ENCODE measurements at places on chromosomes 5 and 9.

DNA sequence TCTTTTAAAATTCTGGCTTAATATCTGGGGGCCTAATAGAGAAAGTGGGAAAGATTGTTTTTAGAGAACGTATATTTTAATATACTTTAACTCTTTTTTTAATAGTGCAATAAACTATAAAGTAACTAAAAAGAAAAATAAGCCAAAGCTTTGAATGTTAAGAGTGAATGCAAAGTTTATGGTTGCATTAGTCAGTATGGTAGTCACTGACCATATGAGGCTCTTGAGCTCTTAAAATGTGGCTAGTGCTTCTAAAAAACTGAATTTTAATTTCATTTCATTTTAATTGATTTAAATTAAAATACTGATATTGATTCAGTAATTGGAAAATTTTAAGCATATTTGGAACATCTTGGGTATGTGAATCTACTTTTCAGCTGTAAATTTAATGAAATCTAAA, 310.7 kb downstream of the PJA2 start:
- no peak overlapping the region for H3K27ac ChIP-seq
- DNase-seq, result no peak
- no peaks in the 10 kb centered on the region for H3K36me3 ChIP-seq
- no peak overlapping the region for H3K4me3 ChIP-seq

GRCh38 chr5:175697846-175698245, 40.0 kb downstream of the HRH2 start:
- H3K4me1 ChIP-seq, result no peaks in the 10 kb centered on the region
- DNase-seq, result no peak
- no peaks in the 10 kb centered on the region for H3K36me3 ChIP-seq
- H3K27me3 ChIP-seq, result peaks cover 18% of the 10 kb centered on the region
- no peak overlapping the region for H3K27ac ChIP-seq
- no peak overlapping the region for H3K4me3 ChIP-seq

- H3K27me3 ChIP-seq, result no peaks in the 10 kb centered on the region
- H3K27ac ChIP-seq, result peak overlapping the region; percentile 87
- peaks cover 63% of the 10 kb centered on the region for H3K4me1 ChIP-seq
- no peaks in the 10 kb centered on the region for H3K36me3 ChIP-seq
- no peak overlapping the region for H3K4me3 ChIP-seq
Measured at GRCh38 chr5:159905496-159905895, 10.8 kb upstream of the ADRA1B start.

DNA sequence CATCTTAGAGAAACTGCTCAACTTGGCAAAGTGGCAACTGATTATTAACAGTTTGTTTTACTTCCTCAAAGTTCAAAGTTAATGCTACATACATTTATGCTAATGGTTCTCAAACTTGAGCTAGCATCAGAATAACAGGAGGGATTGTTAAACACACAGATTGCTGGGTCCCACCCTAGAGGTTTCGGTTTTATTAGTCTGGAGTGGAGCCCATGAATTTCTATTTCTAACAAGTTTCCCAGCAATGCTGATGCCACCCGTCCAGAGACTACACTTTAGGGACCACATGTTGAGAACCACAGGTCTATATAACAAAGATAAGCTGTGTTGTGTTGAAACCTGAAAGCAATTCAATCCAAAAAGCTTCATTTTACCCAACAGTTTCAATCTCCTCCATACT, 95.3 kb downstream of the FBXW11 start:
- no peak overlapping the region for H3K27ac ChIP-seq
- H3K36me3 ChIP-seq, result peaks cover 4% of the 10 kb centered on the region
- H3K27me3 ChIP-seq, result no peaks in the 10 kb centered on the region
- H3K4me1 ChIP-seq, result peaks cover 10% of the 10 kb centered on the region
- no peak overlapping the region for H3K4me3 ChIP-seq

DNA sequence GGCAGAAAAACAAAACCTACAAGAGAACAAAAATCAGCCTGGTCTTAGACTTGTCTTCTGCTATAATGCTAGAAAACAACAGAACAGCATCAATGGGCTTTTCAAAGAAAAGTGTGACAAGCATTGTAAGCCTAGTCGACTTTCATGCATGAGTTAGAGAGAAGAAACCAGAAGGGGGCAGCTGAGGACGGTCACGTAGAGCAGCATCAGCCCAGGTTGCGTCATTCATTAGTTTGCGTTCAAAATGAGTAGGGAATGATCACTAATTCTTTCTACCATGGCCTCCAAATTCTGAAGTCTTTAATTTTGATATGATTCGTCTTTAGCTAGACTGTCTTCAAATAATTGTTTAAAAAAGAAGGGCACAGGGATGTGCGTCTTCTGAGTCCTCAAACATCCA, 4.7 kb upstream of the ISCA1 start:
- H3K36me3 ChIP-seq, result no peaks in the 10 kb centered on the region
- peak; percentile 39 for DNase-seq
- H3K4me3 ChIP-seq, result no peak overlapping the region
- H3K27me3 ChIP-seq, result no peaks in the 10 kb centered on the region
- H3K27ac ChIP-seq, result no peak overlapping the region

DNA sequence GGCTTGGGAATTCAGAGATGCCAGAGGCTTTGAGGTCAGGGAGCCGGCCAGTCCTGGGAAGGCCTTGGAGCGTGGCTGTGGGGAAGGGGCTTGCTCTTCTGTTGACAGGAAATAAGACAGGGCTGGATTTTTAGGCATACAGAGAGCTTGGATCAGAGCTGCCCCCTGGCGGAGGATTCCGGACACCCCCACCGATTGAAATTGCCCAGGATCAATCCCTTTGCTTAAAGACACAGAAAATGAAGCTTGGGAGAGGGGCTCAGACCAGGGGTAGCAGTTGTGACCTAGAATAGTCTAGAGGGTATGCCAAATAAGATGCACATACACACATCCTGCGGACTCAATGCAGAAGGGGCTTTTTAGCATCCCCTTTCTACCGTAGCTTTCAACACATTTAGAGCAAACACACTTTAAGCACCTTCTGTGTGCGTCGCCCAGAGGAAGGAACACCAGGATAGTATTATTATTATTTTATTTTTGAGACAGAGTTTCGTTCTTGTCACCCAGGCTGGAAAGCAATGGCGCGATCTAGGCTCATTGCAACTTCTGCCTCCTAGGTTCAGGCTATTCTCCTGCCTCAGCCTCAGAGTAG, 1.7 kb upstream of the NTMT1 start:
- H3K27ac ChIP-seq, result no peak overlapping the region
- peak; percentile 58 for DNase-seq
- peaks cover 19% of the 10 kb centered on the region for H3K4me1 ChIP-seq
- no peaks in the 10 kb centered on the region for H3K27me3 ChIP-seq
- no peaks in the 10 kb centered on the region for H3K36me3 ChIP-seq

DNA sequence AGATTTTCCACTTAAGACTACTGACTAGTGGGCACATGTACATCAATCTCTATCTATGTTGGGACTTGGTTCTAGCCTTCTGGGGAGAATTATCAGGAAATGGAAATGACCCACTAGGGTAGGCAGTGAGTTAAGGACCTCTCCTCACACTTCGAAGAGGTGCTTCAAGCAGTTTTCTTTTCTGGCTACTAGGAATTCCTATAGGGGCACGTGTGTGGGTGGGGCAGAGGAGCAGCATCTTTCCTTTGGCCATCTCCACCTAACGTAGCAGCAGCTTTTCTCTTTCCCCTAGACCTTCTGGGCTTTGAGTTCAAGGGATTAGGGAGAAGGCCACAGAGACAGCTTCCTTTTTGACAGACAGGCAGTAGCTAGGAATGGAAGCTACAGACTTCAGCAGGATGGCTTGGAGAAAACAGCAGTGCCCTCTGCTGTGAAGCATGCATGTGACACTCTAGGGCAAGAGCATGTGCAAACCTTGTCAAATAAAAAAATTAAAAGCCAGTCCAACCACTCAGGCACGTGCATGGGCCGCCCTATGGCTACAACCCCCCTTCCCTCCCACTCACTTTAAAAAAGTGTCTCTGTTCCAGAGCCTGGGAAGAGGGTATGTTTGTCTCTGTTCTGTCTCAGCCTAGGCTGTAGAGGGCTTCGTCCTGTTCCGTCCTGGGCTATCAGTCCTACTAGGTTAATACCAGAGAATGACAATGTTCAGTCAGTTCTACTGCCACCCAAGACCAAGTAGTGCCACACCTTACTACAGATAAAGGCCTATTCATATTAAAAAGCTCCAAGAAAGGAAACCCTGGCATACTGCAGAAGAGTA, 8.7 kb upstream of the GFRA3 start:
- H3K36me3 ChIP-seq, result no peaks in the 10 kb centered on the region
- H3K4me1 ChIP-seq, result no peaks in the 10 kb centered on the region
- no peak overlapping the region for H3K27ac ChIP-seq
- no peaks in the 10 kb centered on the region for H3K27me3 ChIP-seq
- no peak overlapping the region for H3K4me3 ChIP-seq
- peak; percentile 30 for DNase-seq

DNA sequence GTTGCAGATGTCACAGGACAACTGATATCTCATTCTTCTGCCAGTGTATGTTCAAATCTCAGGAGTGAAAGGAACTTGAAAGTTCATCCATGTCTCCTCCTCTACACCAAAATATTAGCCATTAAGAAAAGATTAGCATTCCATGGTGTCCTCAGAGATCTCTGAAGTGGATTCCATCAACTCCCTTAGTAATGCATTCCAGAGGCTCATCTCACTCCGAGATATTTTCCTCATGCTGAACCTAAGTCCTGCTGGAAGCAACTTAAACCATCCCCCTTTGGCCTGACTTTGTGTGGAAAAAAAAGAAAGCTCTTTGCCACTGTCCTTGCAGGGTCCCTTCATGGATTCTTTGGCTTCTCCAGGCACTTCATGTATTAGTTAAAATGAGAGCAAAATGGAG, 155.7 kb upstream of the ZNF462 start:
- no peaks in the 10 kb centered on the region for H3K27me3 ChIP-seq
- no peak overlapping the region for H3K4me3 ChIP-seq
- no peaks in the 10 kb centered on the region for H3K36me3 ChIP-seq

DNA sequence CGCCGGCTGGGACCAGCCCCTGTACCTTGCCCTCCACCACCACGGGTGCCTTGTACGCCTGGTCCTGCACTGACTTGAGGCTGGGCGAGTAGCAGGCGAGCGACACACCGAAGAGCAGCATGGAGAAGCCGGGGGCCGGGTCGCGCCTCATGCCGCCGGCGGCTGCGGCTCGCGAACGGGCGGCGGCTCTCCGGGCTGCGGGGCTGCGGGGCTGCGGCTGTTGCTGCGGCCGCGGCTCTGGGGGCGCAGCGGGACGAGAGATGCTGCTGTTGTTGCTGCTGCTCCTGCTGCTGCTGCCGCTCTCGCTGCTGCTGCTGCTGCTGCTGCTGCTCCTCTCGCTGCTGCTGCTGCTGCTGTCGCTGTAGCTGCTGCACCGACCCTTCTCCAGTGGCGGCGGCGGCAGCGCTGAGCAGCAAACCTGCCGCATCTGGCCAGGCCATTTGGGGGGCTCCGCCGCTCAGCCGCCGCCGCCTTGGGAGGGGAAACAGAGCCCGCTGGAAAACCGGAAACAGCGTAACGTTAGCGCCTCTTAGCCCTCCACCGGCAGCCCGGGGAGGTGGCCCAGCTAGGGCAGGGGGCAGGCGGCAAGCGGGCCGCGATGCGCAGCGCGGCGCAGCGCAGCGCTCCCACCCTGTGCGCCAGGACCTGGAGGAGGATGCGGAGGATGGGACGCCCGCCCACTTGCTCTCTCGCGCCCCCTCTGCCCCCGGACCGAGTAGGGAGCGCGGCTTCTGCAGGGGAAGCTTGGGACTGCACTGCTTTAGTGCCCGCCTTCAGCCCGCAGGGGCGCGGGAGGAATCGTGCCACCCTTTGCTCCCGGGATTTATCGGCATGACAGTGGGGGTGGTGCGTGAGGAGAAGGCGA, at the start of gene NRG2:
Gene NRG2, minus strand, starts transcription at position 657 of the 865 bp plus-strand sequence.
- H3K4me1 ChIP-seq, result peaks cover 25% of the 10 kb centered on the region
- peak; percentile 53 for DNase-seq
- no peaks in the 10 kb centered on the region for H3K36me3 ChIP-seq
- no peaks in the 10 kb centered on the region for H3K27me3 ChIP-seq
- 0 out of 2 replicates have a peak within 1 kb of the TSS, but pooled peaks have one; percentile 16 for H3K27ac ChIP-seq
- peak within 1 kb of the TSS; percentile 86 for H3K4me3 ChIP-seq

DNA sequence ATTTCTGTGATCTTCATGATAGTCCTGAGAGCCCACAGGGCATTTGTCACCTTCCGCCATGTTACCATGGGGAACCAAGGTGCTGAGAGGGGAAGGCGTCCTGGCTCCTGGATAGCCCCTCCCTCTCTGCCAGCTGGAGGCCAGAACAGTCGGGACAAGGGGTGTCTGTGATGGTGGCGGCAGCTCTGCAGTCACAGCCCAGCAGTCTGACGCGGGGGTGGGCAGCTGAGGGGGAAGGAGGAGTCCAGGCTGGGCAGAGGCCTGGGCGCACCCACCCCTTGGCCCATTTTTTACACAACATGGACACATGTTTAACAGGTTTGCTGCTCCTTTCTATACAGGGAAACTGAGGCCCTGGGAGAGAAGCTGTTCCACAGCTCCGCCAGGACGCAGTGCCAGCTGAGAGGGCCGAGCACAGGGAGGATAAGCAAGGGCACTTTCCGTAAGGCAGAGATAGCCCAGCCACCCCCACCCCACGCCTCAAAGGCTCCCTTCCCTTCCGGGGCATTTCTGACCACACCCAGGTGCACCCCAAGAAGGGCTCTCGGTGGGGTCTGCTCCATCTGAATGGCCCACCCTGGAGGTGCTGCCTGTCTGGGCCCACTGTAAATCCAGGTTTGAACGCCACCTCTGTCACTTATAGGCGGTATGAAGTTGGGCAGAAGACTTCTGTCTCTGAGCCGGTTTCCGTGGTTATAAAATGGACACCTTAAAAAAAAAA, 17.1 kb downstream of the LRRC8A start:
- no peak overlapping the region for H3K4me3 ChIP-seq
- no peak overlapping the region for H3K27ac ChIP-seq
- no peaks in the 10 kb centered on the region for H3K27me3 ChIP-seq

- no peaks in the 10 kb centered on the region for H3K36me3 ChIP-seq
- no peak overlapping the region for H3K4me3 ChIP-seq
- no peak overlapping the region for H3K27ac ChIP-seq
- H3K4me1 ChIP-seq, result no peaks in the 10 kb centered on the region
- H3K27me3 ChIP-seq, result no peaks in the 10 kb centered on the region
Measured at GRCh38 chr9:136532799-136533774, 12.8 kb downstream of the NOTCH1 start.

DNA sequence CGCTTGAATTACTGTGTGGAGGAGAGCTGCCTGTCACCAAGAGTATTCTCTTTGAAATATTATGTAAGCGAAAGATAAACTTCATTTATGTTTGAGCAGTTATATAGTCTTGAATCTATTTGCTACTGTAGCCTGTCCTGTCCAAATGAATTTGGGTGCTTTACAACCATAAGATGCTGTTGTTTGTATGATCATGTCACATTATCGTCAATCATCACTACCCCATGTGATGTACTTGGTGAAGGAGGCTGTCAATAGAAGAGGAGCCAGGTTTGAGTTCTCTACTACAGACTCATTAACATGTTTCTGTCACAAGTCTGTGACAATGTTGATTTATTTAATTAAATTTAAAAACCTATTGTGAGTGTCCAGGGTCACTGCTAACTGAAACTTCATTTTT, 403.3 kb upstream of the MEF2C start:
- H3K27ac ChIP-seq, result no peak overlapping the region
- no peak overlapping the region for H3K4me3 ChIP-seq
- no peaks in the 10 kb centered on the region for H3K36me3 ChIP-seq

- no peaks in the 10 kb centered on the region for H3K36me3 ChIP-seq
- no peak for DNase-seq
- no peaks in the 10 kb centered on the region for H3K27me3 ChIP-seq
- H3K4me3 ChIP-seq, result no peak overlapping the region
Measured at GRCh38 chr5:39132128-39132447, 57.9 kb upstream of the RICTOR start.

Measured in PC-3 (cell line).